ENCODE measurements at places on chromosomes 11 and 22.

DNA sequence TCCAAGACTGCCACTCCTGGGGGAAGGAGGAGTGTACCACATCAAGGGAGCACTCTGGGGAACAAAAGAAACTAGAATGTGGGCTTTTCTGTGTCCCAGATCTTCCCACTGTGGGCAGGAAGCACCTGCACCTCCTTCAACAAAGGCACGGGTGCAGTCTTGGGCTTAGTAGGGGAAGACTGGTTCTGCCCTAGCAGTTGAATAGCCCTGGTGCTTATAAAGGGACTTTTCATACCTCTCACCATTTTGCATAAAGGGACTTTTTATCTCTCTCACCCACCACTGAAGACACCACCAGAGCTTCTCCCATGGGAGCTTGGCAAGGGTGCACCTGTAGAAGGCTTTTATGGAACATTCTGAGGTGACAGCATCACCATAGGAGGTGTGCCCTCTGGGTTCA is 65.8 kb upstream of the MS4A8 start:
- DNase-seq, result no peak

DNA sequence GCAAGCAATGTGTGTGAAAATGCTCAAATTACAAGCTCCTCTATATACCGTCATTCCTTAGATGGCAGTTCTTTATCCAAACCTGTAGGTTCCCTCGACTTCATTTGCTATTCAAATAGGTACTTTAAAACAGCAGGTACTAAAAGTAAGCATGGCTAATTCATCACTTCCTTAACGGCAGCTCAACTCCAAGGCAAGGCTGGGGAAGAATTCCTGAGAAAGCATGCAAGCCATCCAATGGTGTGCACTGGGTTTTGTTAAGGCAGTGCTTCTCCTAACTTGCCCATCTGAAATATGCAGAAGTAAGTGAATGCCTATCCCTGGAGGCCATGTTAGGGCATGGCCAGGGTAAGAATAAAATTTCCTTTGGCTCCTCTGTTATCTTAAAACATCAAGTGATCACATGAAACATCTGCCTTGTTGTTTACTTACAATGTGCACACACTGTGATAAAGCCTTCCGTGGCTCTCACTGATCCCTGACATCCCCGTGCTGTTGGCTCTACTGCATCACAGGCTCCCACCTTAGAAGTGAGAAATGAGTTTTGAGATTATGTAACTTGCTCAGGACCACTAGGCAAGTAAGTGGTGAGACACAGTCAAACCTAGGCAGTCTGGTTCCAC is 52.1 kb downstream of the SMCO4 start:
- no peak for DNase-seq

GRCh38 chr11:11403763-11404725 is 51.0 kb upstream of the CSNK2A3 start:
- no peak for DNase-seq

GRCh38 chr11:76927160-76927559 is 66.4 kb downstream of the ACER3 start:
- no peak for DNase-seq

DNA sequence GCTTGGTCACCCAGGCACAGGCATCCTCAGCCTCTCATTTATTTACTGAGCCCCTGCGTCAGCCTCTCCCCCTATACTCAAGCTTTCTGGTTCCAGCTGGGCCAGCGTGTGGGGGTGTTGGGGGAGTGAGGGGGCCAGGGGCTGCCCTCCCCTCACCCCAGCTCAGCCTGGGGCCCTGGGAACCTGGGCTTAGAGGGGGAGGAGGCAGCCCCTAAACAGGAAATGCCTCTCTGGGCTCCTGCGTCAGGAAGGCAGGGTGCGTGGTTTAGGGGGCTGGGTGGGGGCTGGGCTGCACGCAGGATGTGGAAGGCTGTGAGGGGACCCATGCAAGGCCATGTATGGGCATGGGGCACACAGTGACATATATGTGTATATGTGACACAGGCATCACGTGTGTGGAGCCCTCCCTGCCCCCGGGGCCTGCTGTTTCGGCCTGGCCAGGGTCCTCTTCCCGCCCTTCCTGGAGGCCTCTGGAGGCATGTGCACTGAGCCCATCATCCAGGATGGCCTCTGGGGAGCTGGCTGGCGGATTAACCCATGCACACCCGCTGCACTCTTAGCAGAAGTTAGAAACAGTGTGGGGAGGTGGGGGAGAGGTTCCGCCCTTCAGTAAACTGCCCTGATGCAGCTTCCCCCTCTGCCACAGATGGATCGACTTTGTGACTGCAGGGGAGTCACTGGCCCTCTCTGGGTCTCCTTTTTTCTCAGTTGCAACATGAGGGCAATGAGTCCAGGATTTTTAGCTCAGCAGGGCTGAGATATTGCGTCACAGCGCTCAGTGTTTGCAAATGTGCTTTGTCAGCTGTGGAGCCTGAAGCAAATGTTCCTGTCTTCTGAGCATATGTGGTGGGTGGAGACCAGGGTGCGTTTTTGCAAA is 1.1 kb upstream of the CD248 start:
- no peak for DNase-seq

GRCh38 chr11:2385156-2386151 is 8.3 kb downstream of the CD81 start:
- no peak for DNase-seq

DNA sequence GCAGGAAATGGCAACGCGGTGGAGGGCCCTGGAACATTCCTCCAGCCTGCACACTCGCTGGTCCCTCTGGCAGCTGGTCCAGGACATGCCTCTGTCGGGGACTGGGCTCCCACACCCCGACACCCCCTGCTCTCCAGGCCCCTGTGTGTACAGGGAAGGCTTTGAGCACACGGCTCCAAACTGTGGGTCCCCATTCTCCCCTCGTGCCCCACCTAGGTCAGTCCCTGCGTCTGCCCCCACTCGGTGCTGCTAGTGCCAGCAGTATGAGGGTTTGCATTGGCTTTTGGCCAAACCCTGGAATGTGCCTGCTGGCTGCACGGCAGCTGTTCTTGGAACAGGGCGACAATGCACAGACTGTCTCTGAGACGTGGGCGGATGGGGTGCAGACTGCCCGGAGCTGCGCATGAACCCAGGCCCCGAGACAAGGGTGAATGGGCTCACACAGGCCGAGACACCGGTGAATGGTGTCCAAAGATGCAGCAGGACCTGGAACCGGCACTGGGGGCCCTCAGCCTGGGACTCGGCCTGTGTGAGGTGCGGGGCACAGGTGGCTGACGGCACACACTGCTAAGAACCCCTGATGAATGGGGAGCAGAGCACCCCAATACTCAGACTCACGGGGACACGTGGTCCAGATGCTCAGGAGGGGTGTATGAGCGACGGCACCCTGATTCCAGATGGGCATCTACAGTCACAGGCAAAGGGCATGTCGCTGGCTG is 7.5 kb upstream of the SYT8 start:
- DNase-seq, result no peak

- DNase-seq, result no peak
These were observed 70.2 kb downstream of the MED15 start for GRCh38 chr22:20577549-20577975.

DNA sequence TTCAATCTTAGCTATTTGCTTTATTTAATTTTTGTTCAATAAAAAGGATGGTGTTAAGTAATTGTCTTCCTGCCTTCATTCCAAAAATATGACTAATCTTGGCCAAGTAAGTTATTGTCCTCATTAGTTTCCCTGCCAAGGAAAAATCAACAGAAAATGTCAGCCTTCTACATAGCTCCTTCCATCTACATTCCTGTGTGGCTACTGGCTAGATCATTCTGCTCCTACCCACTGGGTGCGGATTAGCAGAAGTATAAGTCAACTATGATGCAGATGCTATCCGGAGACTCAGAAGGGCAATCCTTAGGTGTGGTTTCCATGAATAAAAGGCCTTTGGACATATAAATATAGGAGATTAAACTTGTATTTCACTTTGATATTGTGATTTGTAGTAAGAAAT is 154.4 kb downstream of the SBF2 start:
- peak; percentile 78 for DNase-seq

- no peak for DNase-seq
These were observed at the start of gene NCR3LG1 for GRCh38 chr11:17351510-17352176. Gene NCR3LG1 (plus strand): TSS chr11:17351800. CDS start chr11:17351970, 170 bp downstream.

GRCh38 chr11:86106916-86107315 is 38.0 kb upstream of the PICALM start:
- no peak for DNase-seq

DNA sequence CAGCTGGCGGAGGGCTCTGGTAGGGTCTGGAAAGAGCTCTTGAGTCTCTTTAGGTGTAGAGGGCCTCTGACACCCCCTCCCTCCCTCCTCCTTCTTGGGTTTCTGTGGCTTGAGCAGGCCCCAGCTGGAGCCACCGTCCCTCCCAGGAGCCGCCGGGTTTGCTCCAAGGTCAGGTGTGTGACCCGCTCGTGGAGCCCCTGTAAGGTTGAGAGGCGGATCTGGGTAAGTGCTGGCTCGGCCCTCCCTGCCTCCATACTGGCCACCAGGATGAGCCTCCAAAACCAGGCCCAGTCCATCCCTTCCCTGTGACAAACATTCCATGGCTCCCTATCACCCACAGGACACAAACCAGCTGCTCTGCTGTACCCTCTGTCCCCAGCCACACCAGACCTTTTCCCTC is 9.3 kb downstream of the PLEKHB1 start:
- no peak for DNase-seq

DNA sequence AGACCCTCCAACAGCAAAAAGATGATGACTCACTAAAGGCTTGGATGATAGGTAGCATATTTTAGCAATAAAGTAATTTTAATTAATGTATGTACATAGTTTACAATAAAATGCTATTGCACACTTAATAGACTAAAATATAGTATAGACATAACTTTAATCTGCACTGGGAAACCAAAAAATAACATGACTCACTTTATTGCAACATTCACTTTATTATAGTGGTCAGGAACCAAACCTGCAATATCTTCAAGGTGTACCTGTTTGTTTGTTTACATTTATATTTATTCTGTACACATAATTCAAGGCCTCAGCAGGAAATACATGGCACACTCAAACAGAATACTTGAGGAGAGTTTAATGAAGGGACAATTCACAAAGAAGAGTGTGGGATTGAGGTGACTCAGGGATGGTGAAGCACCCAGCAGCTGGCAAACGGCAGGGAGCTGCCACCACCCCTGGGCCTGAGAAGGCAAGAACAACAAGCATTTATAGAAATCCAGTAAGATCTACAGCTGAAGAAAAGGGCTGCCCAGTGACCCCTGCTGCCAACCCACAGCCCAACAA is 51.5 kb upstream of the POU2AF2 start:
- DNase-seq, result no peak

DNA sequence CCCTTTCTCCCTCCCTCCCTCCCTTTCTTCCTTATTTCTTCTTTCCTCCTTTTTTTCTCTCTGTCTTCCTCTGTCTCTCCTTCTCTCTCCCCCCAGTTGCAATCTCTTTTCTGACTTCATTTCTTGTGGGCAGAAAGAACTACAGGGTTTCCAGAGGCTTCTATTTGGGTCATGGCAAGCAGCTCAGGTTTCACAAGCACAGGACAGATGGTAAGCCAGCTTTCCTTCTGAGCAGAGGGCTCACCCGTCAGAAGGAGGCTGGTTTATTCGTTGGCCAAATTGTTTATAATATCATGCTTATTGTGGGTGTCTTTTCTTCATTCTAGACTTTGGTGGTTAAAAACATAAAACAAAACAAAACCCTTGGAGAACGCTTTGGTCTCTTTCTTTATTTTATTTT is 58.9 kb upstream of the CLMP start:
- no peak for DNase-seq

GRCh38 chr11:88515002-88515401 is 177.5 kb upstream of the CTSC start:
- DNase-seq, result no peak

- no peak for DNase-seq
These were observed 65.8 kb upstream of the NECTIN1 start for GRCh38 chr11:119794756-119795155.

- DNase-seq, result no peak
These were observed 470.2 kb upstream of the API5 start for GRCh38 chr11:42841556-42841955.

DNA sequence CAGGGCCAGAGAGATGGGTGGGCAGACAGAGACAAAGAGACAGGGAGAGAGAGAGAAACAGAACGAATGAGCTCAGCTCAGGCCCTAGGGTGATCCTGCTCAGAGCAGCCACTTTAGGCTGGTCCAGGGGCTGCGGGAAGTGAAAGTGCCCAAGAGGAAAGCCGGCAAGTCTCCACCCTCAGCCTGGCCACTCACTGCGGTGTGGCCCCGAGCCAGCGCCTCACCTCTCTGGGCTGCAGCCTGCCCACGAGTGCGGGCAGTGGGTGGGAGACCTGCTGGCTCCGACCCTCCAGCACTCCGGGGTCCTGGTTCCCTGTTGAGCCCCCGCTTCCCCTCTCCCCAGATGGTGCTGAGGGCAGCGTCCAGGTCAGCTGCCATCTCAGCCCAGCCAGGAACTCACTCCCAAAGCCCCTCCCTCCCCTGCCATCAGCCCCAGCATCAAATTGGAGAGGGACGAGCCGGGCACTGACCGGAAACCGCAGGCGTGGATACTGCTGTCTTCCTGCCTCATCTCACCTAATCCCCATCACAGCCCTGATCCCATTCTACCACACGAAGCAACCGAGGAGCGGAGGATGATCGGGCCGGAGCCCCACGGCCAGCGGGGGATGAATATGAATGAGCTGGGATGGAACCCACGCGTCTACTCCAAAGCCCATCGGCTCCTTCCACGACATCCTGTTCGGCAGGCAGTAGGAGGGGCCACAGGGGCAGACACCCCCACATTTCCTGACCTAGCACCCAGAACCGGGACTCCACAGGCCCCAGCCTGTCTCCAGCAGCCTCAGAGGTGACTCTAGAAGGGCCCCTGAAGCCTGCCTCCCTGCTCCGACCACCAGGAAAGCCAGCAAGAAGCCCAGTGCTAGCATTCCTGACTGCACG is 16.9 kb downstream of the ELFN2 start:
- DNase-seq, result no peak

DNA sequence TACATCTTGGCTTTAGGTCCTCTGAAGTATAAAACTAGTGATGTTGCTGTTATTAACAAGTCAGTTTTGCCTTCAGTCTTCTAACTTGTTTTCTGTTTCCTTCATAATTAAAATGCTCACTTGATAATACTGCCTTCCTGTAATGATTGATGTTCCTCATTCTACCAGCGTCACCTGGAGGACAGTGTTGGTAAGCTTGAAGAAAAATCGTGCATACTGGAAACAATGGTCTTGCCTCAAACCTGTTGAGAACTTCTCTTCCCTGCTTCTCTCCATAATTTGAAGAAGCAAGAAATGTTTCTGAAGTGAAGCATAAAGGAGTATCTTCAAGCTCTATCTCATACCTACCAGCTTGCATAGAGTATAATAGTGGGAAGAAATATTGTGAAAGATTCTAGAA is 3.0 kb downstream of the YWHAH start:
- DNase-seq, result no peak

- no peak for DNase-seq
These were observed 25.5 kb upstream of the PDGFB start for GRCh38 chr22:39270280-39270679.

- no peak for DNase-seq
These were observed 1.1 kb upstream of the PPFIBP2 start for GRCh38 chr11:7512525-7513233.

DNA sequence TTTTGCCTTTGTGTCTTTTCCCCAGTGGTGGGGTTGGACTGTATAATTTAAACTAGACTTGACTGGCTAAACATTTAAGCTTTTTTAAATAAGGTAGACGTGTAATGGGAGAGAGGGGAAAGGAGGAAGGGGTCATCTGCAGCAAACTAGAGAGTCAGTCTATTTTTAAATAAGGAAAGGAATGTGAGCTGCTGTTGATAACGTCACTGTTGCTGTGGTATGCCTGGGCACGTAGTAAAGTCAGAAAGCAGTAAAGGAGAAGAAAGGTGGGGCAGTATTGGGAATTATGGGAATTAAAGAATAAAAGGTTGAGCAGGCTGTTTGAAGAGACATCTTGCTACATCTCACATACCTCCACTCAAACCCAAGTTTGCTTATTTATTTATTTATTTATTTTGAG is 80.4 kb upstream of the FSHB start:
- DNase-seq, result no peak

GRCh38 chr22:30253205-30253852 is 6.8 kb upstream of the LIF start:
- no peak for DNase-seq

Data from HS-5 (cell line).